ENCODE measurements at places on chromosomes 3 and 15.

DNA sequence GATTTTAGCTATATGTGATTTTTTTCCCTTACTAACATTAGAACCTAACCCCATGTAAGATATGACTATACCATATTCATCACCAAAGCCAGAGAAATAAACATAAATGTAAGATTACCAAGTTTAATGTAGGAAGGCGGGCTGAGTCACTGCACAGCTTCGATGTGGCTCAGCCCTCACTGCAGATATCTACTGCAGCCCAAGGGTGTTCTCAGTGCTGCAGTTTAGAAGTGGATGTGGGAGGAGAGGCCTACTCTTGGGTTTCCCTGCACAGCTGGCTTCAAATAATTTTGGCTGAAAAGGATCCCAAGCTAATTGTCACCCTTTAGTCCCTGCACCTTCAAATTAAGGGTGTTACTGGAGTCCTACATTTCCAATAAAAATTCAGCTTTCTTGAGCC lies 9.3 kb downstream of the ARPP19 start:
- DNase-seq: no peak

GRCh38 chr15:67902579-67903009 lies 62.7 kb upstream of the RNU6-1 start:
- no peak for DNase-seq

- DNase-seq: no peak
These were observed 58.5 kb downstream of the HRH1 start for GRCh38 chr3:11212784-11213183.

DNA sequence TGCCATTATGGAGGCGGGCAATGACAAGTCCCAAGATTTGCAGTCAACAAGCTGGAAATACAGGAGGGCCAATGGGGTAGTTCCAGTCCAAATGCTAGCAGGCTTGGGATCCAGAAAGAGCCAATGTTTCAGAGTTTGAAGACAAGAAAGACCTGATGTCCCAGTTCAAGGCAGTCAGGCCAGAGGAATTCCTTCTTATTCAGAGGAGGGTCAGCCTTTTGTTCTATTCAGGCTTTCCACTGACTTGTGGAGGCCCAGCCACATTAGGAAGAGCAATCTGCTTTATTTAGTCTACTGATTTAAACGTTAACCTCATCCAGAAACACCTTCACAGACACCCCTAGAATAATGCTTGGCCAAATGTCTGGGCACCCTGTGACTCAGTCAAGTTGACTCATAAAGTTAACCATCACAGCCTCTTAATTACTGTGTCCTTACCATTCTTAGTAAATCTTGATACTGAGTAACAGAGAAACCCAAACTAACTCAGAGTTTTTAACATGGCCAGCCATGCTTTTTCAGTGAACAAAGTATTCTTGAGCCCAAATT lies 50.9 kb upstream of the NPHP3 start:
- DNase-seq: no peak

DNA sequence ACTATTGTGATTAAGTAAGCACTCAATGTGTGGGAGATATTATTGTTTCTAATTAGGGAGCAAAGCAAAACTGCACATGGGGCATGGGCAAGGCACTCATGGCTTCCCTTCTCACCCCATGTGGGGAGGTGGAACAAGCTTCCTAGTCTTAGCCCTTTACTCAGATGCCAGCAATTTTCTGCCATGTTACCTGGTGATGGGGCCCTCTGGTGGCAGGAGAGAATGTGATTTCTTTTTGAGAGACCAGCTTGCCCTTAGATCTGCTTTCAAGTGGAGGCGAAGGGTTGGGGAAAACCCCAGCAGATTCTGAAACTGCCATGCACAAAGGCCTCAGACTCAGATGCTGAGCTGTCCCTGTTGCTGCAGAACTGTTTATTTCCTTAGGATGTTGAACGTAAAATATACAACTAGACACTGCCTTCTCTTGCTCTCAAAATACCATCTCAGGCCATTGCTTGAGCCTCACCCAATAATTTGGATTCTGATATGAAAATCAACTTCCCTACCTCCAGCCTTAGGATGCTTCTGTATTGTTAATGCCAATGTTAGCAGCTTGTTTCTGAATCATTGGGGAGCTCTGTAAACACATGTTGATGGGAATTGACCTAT lies 130.2 kb upstream of the TPRG1 start:
- peak; percentile 13 for DNase-seq
